Cortex of kidney (tissue), 1 donor: ENCODE measurements at places on chromosomes 5 and 9.

DNA sequence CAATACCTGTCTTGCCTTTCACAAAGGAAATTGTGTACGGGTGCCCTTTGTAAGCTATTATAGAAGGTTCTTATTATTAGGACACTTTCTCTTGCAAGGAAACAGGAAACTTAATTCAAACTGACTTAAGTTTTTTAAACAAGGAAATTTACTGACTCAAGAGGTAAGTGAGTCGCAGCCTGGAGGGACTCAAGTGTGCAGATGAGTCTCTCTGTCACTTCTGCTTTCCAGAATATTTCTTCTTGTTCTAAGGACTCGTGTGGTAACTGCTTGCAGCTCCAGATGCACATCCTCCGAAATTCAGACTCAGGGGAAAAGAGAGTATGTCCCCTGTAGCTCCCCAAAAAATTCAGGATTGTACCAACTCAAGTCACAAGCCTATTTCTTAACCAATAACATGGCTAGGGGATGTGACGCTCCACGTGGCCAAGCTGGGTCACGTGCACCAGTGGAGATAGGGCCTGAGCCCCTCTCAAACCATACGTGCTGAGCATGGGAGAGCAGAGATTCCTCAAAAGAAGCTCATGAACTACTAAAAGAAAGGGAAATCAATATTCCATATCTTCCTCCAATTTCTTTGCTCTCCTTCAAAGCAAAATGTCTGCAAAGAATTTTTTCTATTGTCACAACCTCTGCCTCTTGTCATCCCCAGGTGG, 49.2 kb upstream of the ERCC6L2 start:
- no peak for DNase-seq

GRCh38 chr5:78518365-78519197, 130.0 kb downstream of the LHFPL2 start:
- no peak for DNase-seq

GRCh38 chr9:27847380-27847779, 274.1 kb upstream of the C9orf72 start:
- DNase-seq: no peak

GRCh38 chr9:109652112-109652511, 127.9 kb upstream of the PALM2AKAP2 start:
- DNase-seq: no peak

DNA sequence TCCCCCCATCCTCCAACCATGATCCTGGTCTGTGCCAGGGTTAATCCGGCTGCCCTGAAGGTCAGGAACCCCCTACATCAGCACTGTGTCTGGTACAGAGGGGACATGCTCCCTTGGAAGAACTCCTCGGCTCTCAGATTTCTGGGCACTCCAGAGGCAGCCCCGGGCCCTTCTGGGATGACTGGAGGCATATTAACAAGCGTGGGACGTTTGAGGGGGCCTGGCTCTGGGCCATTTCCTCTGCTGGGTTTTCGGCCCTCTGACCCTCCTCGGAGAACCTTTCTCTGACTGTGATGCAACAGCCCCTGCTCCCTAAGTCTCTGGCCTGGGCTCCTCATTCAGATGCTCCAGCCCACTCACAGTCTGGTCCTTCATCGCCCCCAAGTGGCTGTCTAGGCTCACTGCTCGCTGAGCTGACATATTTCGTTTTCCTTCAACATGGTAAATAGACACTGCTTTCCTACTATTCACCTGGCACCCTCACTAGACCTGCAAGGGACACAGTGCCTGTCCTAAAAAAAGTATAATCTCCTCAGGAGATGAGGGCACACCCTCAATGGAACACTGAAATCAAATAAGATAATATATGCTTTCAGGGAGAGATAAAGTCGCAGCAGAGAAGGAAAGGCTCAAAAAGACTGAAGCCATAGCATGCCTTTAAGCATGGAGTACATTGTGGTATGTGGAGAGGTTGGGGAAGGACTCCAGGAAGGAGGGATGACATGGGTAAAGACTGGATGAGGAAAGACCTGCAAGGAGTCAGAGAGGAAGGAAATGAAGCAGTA, 404.7 kb upstream of the TRPC7 start:
- DNase-seq: no peak

DNA sequence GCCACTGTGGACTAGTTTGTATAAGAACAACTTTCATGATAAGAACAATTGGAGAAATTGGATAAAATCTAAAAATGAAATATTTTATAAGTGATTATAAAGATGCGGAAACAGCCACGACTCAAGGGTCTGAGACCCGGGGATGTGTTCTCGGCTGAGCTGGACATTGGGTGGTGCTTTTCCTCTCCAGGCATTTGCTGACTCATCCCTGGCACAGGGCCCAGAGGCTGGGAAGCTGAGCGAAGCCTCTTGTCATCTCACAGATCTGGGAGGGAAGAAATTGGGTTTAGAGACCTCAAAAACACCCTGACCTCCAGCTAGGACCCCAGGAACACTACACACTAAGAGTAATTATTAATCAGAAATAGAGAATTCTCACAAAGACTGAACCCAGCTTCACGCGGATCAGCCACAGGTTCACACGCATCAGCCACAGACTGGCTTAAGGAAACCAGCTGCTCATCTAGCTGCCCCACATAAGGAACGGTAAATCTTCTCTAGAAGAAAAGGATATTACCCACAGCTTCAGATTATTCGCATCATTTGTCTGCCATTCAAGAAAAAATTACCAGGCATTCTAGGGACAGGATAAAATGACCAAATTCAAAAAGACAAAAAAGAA, 2.8 kb upstream of the OR2V1 start:
- DNase-seq: no peak

- no peak for DNase-seq
These were observed 82.2 kb downstream of the SMIM23 start for GRCh38 chr5:171867786-171868185.

- DNase-seq: no peak
These were observed 375.1 kb downstream of the SPATA31D1 start for GRCh38 chr9:82363682-82364081.

DNA sequence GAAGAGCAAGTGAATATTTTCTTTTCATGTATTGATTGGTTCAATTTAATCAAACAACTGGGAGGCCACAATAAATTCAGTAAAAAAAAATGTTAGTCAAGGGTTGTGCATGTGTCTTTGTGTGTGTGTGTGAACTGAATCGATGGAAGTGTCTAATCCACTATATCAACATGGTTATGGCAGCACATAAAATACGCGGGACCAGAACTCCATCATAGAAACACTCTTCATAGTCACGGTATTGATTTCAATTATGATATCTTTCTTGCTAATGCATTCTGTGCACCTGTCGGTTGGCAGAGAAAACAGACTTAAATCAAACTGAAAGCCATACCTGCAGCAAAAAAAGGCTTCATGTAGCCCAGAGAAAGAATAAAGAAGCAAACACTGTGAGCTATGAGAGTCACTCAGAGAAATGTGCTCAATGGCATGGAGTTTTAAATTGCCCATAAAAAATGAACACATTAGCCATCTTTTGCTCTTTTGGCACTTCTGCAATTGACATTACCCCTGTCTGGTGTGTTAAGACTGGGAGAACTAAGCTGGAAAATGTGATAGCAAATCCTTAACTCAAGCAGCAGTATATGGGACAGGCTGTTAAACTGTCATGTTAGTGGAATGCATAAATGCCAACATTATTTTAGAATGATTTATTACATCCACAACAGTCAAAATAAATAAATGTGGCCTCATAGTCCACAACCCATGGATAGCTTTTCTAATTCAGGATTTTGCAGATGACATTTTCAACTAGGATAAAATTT, 642.4 kb upstream of the C9orf72 start:
- no peak for DNase-seq

DNA sequence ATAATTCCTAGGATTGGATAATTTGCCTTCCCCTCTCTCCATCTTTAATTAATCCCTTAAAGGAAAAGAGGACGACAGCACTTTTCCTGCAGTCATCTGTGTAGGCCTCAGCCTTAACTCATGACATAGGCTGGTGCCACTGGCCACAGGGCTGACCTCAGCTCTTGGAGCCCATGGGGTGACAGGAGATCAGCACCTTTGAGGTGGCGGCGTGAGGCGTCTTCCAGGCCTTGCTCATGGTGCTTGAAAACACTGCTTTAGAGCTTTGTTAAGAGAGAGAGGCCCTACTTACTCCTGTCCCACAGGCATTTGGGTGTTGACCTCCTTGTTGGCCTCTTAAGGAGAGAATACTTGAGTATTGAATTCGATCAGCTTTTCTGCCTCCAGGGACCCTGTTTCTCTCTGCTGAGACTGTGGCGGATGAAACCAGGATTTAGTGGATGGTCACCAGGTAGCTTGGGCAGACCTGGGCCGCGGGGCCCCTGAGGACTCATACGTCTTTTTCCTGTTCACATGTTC, 23.4 kb downstream of the TENT4A start:
- DNase-seq: no peak

GRCh38 chr9:114731701-114732100, 49.7 kb upstream of the TEX48 start:
- no peak for DNase-seq

DNA sequence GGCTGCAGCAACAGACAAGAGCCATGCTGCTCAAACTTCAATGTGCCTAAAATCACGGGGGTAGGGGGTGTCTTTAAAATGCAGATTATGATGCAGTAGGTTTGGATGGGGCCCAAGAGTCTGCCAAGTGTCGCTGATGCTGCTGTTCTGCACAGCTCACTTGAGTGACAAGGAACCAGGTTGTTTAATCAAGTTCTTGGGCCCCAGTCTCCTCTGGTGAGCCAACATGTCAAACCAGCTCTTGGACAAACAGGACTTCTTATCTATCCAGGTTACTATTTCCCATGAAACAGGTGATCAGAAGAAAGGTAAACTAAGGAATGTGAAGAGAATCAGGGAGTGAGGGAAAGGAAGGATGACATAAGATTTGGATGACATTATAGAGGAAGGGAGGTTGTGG, 78.0 kb downstream of the APBA1 start:
- DNase-seq: no peak

GRCh38 chr5:165928971-165929370, 2362.5 kb upstream of the WWC1 start:
- DNase-seq: no peak

DNA sequence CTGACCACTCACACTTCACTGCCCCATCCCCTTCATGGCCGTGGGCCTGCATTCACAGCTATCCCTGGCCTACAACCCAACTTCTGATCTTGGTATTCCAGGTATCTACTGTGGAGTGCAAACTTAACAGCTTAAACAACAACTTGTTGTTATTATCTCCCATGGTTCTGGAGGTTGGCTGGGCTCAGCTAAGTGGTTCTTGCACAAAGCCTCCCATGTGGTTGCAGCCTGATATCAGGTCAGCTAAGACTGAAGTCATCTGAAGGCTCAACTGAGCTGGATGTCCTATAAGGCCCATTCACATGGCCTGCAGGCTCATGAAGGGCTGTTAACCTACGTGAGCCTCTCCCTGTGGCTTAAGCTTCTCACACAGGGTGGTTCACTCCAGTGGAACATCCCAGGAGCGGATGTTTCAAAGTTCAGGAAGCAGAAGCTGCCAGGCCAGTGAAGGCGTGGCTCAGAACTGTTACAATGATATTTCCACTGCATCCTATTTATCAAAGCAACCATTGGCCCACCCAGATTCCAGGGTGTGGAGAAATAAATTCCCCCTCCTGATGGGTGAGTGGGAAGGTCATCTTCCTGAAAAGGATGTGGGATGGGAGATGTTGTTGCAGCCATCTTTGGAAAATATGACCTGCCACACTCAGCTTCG, 30.0 kb upstream of the TRIO start:
- DNase-seq: no peak

DNA sequence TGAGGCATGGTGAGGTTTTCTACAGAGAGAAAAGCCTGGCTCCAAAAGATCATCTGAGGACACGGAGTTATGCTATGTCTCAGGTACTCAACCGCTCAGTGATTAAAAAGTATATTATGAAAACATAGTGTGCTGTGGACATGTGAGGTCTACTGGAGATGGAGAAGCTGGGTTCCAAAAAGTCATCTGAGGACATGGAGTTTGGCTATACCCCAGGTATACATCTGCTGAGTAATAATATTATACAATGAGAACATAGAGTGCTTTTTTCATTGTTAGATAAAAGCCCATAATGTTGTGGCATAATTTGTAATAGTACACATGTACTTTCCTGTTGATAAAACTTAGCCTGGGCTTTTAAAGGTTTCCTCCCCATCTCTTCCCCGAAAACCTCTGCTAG, 70.7 kb upstream of the SHISAL2B start:
- no peak for DNase-seq

GRCh38 chr5:63572740-63573139, 389.5 kb downstream of the HTR1A start:
- DNase-seq: no peak

DNA sequence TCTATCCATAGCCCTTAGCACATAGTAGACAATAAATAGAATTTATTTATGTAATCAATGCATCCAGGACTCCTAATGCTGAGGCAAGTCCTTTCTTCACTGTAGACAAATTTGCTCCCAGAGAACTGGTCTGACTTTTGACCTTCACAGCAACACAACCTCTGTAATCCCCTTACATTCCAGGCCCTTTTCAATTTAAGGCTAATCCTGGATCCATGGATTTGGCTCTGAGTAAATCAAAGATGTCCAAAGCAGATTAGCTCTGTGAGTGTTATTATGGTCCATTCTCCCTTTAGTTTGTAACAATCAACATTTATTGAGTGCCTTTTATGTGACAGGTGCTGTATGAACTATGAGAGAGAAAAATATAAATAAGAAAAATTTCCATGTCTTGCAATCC, 27.4 kb upstream of the TMC1 start:
- DNase-seq: no peak

DNA sequence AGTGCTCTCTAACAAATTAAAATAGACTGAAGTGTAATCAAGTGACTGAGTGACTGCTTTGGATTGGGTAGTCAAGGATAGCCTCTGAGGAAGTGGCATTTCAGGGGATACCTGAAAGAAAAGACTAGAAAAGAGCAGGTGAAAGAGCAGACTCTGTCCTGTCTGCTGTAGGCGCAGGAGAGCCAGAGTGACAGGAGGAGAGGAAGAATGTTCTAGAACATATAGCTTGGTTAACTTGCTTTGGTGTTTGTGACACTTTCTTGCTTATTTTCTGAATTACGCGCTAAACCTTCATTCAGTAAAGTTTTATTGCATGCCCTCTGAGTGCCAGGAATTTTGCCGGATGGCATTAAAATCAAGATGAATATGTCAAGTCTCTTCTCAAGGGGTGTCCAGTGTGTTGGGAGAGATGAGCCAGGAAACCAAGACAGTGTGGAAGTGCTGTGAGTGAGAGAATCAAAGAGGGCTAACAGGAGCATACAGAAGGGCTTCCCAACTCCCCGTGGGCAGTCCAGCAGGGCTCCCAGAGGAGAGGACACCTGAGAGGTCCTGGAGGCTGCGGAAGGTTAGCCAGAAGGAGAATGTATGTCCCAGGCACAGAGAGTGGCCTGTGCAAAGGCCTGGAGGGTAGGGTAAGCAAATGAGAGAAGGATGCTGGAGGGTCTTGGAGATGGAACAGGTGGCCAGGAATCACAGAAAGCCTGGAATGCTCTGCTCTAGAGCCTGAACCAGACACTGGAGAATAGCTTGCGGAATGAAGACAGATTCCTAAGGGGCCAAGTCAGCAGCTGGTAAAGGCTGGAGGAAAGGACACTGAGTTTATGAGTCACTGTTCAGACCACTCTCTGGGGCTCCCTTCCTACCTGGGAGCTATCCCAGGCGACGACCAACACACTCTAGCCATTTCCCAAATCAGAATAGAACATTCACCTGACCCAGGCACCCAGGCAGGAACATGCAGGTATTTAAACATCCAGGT, 59.3 kb downstream of the SLC22A5 start:
- no peak for DNase-seq

GRCh38 chr5:176837707-176838115, 27.4 kb downstream of the UNC5A start:
- no peak for DNase-seq

- DNase-seq: no peak
These were observed 28.1 kb downstream of the CCDC187 start for GRCh38 chr9:136275655-136276429.
